ENCODE measurements at places on chromosomes 2 and 18.

DNA sequence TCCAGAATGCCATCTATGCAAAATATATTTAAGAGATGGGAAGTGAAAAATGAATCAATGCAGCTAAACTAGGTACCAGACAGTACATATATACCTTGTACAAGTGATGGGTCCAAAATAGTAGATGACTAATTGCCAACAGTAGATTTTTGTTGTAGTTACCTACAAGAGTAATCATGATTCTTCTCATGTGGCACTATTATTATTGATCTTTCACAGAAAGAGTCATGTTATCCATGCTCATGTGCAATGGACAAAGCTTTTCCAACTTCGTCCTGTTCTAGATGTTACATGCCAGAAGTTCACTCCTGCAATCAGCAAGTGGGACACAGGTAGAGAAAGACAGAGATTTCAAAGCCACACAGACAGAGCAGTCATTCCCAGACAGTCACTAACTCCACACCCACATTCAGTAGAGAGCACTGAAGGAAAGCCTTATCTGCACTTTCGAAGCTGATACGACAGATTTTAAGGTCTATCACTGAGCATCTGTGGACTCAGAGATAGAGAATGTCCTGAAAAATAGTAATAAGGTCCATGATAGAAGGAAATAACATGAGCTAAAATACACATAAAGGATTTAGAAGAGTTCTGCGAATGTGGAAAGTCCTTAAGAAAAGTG, 101.6 kb upstream of the ITPRID2 start:
- DNase-seq: no peak

DNA sequence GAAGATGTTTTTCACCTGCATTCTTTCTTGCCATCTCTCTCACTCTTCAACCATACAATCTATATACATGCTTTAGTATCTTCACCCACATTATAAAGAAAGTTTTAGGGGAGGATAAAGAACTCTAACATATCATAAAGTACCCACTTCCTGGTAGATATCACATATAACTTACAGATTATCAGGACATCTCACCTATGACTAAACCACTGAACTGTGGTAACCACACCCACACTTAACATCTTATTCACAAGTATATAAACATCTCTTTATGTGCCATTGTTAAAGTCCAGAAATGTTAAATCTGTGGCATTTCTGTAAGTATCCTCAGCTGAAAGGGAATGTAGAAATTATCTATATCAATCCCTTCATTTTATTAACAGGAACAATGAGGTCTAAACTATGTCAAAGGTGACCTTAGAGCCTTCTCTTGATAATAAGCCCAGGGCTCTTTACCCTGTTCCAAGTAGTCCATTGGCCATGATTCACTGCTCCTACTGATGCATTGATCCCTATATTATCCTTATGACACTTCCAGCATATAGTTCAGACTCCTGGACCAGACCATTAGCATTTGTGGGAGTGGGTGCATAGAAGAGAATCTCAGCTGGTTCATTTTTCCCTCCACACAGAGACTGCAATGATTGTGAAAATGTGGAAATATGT, 182.4 kb downstream of the SUCLG1 start:
- DNase-seq: no peak

GRCh38 chr2:169294001-169294675, 68.2 kb downstream of the LRP2 start:
- no peak for DNase-seq

DNA sequence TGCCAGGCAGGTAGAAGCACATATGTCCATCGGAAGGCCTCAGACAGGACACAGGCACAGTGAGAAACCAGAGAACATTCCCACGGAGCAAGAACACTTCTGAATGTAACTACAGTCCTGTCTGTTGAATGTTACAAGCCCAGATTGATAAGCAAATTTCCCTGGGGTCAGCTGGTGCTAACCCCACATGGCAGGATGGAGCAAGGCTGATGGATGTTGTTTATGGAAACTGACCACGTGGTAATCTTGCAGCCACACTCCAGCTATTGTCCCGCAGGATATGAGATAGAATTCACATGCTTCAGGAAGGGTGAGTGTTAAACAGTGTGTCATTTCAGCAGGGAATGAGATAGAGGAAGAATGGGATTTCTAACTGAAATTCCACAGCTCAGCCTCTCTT, 138.8 kb upstream of the COPS8 start:
- DNase-seq: no peak

DNA sequence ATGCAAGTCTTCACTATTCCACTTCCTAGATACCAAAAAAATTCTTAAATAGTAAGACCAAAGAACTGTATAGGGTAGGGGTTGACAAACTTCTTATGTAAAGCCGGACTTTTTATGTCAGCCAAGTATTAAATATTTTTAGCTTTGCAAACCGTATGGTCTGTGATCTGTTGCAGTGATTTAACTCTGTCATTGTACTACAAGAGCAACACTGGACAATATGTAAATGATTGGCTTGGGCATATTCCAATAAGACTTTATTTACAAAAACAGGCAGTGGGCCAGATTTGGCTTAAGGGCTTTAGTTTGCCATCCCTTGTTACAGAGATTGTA, 48.0 kb downstream of the MGAT5 start:
- DNase-seq: no peak

- no peak for DNase-seq
Measured at GRCh38 chr2:174004905-174005605, 39.9 kb upstream of the SP3 start.

Data from AG04449 (cell line).